ENCODE measurements at places on chromosomes 2 and 18. TPM values are rescaled to one million over a fixed set of nuclear protein-coding genes. Genes with fewer than 3 reads are reported as not detected.
A peak's percentile ranks its signal among the peaks of the same experiment; 100 is the strongest.

The CUL3 gene
- total RNA-seq = 72.7 TPM

The ACTG2 gene
- not detected for total RNA-seq

The OTX1 gene
- total RNA-seq = 0.30 TPM

The KRTCAP3 gene
- total RNA-seq = 10.1 TPM

The IL1R2 gene
- 0.81 TPM for total RNA-seq

The RPE gene
- total RNA-seq = 40.8 TPM

DNA sequence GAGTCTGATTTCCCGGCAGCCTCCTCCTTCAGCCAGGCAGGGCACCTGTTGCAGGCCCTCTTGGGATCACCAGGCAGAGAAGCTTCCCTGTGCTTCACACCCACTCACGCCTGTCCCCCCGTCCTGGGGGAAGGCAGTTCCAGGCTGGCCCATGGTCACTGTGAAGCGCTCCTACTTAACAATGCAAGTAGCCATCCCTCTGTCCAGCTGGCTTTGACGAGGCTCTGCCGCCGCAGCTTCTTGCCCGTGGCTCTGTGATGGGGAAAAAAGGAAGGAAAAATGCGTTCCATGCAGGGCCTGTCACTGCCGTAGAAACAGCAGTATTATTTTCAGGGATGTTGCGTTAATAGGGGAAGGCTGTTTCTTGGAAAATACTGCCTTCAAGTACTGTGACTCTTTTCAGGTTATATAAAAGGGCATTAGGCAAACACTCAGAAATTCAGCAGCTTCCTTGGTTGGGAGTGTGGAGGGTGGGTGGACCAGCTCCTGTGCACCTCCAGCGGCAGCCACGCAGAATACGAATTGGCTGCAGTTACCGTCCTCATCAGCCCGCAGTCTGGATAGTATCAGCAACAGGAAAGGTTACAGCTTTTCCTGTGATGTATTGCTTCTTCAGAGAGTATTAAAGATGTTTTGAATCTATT, 232.3 kb downstream of the KLHL29 start:
- H3K27ac ChIP-seq = no peak overlapping the region
- no peaks in the 10 kb centered on the region for H3K36me3 ChIP-seq
- DNase-seq = no peak
- H3K27me3 ChIP-seq = peaks cover 11% of the 10 kb centered on the region

DNA sequence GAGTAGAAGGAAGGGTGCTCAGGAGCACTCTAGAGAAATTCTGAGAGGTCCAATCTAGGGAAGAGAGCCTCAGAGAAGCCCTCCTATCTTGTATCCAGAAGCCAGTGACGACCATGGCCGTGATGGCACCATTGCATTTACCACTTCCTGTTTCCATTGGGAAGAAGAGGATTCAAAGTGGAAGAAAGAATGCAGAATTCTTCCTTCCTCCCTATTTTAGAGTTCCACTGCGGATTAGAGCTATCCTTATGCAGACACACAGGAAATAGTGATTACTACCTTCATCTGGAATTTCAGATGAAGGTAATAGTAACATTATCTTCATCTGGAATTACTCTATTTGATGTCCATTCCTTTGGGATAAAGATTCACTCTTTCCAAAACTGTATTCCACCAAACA, 45.6 kb upstream of the PCBP1 start:
- H3K4me3 ChIP-seq = no peak overlapping the region
- H3K27ac ChIP-seq = no peak overlapping the region
- H3K27me3 ChIP-seq = no peaks in the 10 kb centered on the region
- peaks cover 74% of the 10 kb centered on the region for H3K4me1 ChIP-seq

GRCh38 chr2:202009019-202009481, 24.6 kb upstream of the FZD7 start:
- H3K36me3 ChIP-seq = no peaks in the 10 kb centered on the region
- H3K27ac ChIP-seq = no peak overlapping the region
- H3K4me3 ChIP-seq = no peak overlapping the region
- H3K4me1 ChIP-seq = no peaks in the 10 kb centered on the region
- H3K27me3 ChIP-seq = peaks cover 17% of the 10 kb centered on the region

- peaks cover 67% of the 10 kb centered on the region for H3K4me1 ChIP-seq
- H3K4me3 ChIP-seq = no peak overlapping the region
- no peak for DNase-seq
Observed at GRCh38 chr2:64328415-64328722, 125.6 kb upstream of the LGALSL start.

DNA sequence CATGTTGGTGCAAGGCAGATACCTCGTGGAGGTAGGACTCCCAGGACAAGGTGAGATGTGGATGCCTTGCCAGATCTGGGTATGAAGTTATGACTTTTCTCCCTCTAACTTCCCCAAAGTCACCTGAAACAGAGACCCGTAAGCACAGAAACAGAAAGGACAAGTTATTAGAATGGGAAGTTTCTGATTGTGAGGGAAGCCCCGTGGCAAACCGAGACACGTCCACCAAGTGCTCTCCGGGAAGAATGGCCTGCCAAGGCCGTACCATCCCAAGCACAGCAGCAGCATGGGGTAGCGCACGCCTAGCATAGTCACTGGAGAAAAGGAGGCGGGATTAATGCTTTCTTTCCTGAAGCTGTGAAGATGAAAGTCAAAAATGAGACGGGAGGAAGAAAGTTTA, 110.6 kb downstream of the ZNF532 start:
- DNase-seq = no peak
- H3K27ac ChIP-seq = no peak overlapping the region
- no peaks in the 10 kb centered on the region for H3K4me1 ChIP-seq
- H3K4me3 ChIP-seq = no peak overlapping the region
- no peaks in the 10 kb centered on the region for H3K36me3 ChIP-seq
- H3K27me3 ChIP-seq = peaks cover 5% of the 10 kb centered on the region

DNA sequence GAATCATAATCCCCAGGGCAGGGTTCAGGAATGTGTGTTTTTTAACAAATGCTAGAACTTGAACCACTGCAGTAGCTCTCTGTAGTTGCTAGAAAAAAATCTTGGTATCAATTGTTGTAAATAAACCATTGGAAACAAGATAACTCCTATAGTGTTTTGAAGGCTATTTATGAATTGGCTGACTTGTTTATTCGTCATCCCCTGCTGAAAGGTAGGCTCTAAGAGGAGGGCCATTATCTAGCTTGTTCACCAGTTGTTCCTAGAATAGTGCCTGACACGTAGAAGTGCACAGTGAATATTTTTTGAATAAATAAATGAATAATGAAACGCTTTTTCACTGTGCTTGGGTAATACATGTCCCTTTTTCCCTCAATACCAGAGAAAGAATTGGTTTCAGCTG, 211.4 kb downstream of the BABAM2 start:
- H3K27ac ChIP-seq = no peak overlapping the region
- DNase-seq = no peak
- no peak overlapping the region for H3K4me3 ChIP-seq
- H3K36me3 ChIP-seq = peaks cover 14% of the 10 kb centered on the region
- peaks cover 15% of the 10 kb centered on the region for H3K4me1 ChIP-seq

GRCh38 chr2:238257786-238258700, 18.2 kb upstream of the HES6 start:
- no peaks in the 10 kb centered on the region for H3K27me3 ChIP-seq
- peaks cover 3% of the 10 kb centered on the region for H3K36me3 ChIP-seq
- no peak for DNase-seq
- no peak overlapping the region for H3K4me3 ChIP-seq

DNA sequence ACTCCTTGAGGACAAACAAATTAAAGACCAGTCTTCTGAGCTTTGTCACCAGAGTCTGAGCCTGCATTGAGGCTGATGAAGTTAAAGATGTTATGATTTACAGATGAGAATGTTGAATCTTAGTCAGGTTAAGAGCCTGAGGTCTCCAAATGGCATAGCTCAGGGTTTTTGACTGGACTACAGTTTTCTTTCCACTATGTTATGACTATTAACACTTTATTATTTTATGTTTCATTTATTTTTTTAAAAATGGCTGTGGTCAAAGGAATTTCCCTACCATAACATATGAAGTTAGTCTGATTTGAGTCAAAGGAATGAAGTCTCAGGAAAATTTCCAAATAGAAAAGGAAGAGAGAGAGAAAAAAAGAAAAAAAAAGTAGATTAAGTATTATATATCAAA, 39.7 kb upstream of the CWC22 start:
- no peak overlapping the region for H3K27ac ChIP-seq
- peaks cover 2% of the 10 kb centered on the region for H3K27me3 ChIP-seq
- no peak for DNase-seq
- H3K36me3 ChIP-seq = no peaks in the 10 kb centered on the region
- no peaks in the 10 kb centered on the region for H3K4me1 ChIP-seq

DNA sequence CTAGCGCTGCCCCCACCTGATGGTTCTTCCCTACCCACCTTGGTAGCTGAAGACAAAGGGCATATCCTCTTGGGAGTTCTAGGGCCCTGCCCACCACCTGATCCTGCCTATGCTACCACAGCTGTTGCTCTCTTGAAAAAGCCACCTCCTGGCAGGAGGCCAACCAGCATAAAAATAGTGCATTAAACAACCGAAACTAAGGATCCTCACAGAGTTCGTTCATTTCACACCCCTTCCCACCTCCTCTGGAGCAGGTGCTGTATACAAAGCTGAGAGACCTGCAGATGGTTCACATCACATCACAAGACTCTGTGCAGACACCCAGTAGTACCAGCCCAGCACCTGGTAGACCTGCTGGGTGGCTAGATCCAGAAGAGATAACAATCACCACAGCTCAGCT, 1348.0 kb upstream of the TMEFF2 start:
- H3K27ac ChIP-seq = no peak overlapping the region
- H3K36me3 ChIP-seq = no peaks in the 10 kb centered on the region
- no peaks in the 10 kb centered on the region for H3K4me1 ChIP-seq
- no peak overlapping the region for H3K4me3 ChIP-seq
- H3K27me3 ChIP-seq = no peaks in the 10 kb centered on the region

DNA sequence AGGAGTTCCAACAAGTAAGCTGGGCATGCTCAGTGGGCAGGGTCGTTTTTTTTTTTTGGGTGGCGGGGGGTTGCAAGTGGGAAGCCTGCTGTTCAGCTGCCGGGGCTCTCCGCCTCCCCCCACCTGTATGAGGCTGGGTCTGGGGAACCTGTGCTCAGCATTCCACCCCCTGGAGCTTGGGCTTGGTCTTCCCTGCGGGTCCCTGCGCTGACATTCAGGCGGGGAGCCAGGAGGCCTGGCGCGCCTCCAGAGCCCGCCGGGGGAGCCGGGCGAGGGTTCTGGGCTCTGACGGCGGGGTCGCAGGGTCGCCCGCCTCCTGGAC, 822 bp upstream of the GPD2 start:
- H3K4me3 ChIP-seq = peak overlapping the region; percentile 89
- DNase-seq = no peak
- H3K36me3 ChIP-seq = peaks cover 16% of the 10 kb centered on the region
- peaks cover 46% of the 10 kb centered on the region for H3K4me1 ChIP-seq
- H3K27me3 ChIP-seq = no peaks in the 10 kb centered on the region
- H3K27ac ChIP-seq = no peak overlapping the region

DNA sequence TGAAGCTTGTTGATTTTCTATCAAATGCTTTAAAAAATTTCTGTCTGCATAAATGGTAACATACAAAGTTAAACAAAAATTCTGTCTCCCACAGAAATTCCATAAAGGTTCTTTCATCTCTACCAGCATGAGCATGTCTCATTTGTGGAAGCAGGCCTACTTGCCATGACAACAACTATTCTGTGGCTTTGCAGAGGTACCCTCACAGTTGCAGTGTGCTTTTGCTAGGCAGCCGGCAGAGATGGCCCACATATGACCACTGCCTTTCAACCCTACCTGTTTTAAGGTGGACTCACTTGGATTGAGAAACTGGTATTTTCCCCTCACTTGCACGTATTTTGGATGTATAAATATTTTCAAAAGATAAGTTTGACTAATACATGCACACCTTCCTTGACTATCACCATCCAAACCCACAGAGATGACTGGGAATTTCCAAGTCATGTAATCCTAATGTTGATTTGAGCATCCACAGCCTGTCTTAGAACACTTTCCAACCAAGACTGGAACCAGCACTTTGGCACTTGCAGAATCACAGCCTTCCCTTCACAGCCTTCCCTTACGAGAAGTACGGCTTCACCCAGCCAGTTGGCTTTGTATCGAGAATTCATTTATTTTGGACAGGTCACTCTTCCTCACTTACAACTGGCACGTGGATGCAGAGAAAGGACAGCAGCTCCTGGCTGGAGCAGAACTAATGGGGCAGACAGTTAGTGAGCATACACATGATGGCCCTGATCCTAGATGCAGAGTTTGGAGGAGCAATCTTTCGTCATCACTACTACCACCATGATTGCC, 9.3 kb upstream of the FHL2 start:
- no peak overlapping the region for H3K27ac ChIP-seq
- peaks cover 36% of the 10 kb centered on the region for H3K27me3 ChIP-seq
- no peaks in the 10 kb centered on the region for H3K4me1 ChIP-seq
- no peak overlapping the region for H3K4me3 ChIP-seq

DNA sequence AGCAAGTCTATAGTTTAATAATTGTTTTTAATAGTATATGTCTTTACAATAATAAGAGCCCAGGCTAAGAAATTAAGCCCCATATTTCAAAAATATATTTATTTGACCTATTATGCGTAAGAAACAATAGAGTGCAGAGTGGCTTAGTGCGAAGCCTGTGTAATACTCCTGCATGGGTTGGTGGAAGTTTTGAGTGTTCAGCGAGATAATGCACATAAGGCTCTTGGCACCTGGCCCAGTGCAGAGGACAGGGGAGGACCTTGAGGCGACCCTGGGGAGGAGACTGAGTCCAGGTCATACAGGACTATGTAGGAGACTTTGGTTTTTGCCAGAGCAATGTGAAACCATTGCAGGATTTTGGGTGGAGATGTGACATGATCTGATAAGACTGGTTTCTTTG, 132.4 kb upstream of the ST6GAL2 start:
- no peak for DNase-seq
- no peak overlapping the region for H3K4me3 ChIP-seq
- H3K4me1 ChIP-seq = no peaks in the 10 kb centered on the region
- no peaks in the 10 kb centered on the region for H3K27me3 ChIP-seq
- H3K36me3 ChIP-seq = no peaks in the 10 kb centered on the region
- no peak overlapping the region for H3K27ac ChIP-seq

GRCh38 chr2:103823847-103824246, 1030.1 kb upstream of the POU3F3 start:
- no peaks in the 10 kb centered on the region for H3K27me3 ChIP-seq
- no peak for DNase-seq
- H3K36me3 ChIP-seq = no peaks in the 10 kb centered on the region
- no peaks in the 10 kb centered on the region for H3K4me1 ChIP-seq

DNA sequence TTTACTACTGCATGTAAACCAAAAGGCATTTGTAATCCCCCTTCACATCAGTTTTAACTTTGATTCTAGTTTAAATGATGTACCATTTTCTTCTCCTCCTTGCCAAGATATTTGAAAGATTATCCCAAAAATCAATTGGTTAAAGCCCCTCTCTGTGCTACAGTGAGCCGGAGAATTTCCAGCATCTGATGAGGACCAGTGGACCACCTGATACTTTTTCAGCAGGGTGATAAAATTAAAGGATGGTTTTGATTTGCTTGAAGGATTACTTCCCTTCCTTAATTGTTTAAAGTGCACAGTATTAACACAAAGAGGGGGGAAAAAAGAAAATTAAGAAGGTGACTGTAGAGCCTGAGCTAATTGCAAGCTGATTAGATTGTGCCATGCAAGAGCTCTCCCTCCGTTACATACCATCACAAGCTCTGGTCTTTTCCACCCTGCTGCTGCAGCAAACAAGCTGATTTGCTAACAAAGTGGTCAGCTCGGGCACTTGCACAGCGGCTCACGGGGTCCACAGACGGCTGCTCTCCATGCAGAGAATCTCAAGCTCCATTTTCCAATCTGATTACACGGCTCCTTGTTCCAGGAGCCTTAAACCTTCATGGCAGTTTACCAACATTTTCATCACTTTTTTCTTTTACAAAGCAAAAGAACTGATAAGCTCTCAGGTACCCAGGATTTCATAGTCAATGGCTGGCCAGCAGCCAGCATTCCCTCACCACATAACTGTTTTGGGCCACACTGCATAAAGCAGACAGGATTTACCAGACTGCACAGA, 22.1 kb downstream of the FIGN start:
- no peaks in the 10 kb centered on the region for H3K36me3 ChIP-seq
- no peak overlapping the region for H3K4me3 ChIP-seq
- no peaks in the 10 kb centered on the region for H3K4me1 ChIP-seq
- no peak overlapping the region for H3K27ac ChIP-seq
- H3K27me3 ChIP-seq = no peaks in the 10 kb centered on the region
